ENCODE measurements at places on chromosomes 6 and 20.
A peak's percentile ranks its signal among the peaks of the same experiment; 100 is the strongest.

GRCh38 chr6:121549736-121550135, 114.3 kb downstream of the GJA1 start:
- DNase-seq, result no peak

- DNase-seq, result no peak
Observed at GRCh38 chr6:155262655-155263054, 1.2 kb upstream of the CLDN20 start.

DNA sequence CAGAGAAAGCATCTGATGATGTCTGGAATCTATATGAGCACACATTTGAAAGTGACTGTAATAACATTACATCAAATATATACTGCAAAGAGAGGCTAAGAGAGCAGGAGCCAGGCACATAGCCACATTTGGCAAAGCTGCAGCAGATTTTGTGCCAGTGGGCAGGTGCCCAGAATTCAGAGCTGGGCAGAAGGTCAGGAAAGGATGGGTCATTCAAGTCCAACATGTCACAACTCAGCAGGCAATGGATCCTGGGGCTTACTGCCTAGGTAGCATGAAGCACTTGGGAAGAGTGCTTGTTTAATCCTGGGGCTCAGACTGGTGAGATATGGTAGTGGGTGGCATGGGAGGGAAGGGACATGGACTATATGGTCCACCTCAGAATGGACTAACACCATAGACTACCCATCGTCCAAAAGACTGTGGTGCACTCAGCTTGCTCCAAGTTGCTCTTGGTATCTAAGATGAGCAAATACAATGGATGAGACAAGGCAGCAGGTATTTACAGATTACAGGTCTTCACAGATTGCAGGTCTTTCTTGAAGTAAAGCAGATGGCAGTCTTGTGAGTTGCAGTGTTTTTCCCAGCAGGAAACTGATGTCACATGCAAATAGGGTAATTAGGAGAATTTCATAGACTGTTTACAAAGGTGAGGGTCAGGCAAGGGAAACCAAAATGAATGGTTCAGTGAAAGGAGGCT, 31.2 kb upstream of the SHLD1 start:
- DNase-seq, result no peak

GRCh38 chr6:40139447-40139846, 205.2 kb upstream of the MOCS1 start:
- no peak for DNase-seq

DNA sequence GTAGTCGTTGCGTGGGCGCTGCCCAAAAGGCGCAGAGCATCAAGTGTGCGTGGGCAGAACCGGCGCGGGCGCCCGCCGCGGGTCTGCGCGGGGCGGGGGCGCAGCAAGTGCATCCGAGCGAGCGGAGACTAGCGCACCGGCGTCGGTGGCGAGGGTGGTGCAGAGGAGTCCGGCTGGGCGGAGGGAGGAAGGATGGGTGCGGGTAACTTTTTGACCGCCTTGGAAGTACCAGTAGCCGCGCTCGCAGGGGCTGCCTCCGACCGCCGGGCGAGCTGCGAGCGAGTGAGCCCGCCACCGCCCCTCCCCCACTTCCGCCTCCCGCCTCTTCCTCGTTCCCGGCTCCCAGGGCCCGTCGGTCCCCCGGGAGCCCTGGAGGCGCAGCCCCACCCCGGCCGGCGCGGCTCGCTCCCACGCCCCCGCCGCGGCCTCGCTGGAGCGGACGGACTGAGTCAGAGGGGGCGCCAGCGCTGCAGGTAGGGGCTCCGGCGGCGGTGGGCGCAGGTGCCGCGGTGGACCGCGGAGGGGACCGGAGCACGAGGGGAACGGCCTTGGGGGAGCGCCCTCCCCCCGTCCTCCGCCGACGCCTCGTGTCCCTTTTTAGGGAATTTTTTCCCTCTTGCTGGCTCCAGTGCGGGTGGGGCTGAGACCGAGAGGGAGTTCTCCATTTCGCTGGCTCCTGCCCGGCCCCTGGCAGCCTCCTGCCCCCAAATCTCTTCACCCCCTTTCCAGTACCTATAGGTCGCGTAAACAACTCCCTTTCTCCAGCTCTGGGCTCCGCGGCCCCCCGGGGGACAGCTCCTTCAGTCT, 1.6 kb upstream of the DBNDD2 start:
- DNase-seq, result no peak

- no peak for DNase-seq
Observed at GRCh38 chr6:163001330-163001729, 273.6 kb downstream of the PACRG start.

GRCh38 chr6:106448000-106448426, 87.5 kb downstream of the CRYBG1 start:
- no peak for DNase-seq

DNA sequence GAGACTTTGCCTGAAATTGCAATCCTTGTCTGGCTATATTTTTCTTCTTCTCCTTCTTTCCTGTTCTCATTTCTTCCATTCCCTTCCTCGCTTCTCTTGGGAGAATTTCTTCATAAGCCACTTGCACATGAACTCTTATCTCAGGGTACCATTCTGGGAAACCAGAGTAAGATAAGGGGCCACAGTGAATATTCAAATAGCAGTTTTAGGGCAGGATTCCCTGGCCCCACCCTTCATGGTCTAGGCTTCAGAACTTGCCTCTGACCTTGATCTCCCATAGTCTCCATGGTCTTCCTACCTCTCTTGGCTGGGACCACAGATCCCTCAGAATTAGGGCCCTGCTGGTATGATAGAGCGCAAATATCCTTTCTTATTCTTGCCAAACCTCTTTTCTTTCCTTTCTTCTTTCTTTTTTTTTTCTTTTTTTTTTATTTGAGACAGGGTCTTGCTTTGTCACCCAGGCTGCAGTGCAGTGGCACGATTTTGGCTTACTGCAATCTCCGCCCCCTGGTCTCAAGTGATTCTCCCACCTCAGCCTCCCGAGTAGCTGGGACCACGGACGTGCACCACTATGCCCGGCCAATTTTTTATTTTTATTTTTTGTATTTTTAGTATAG, 123.0 kb upstream of the CITED2 start:
- DNase-seq, result no peak

GRCh38 chr20:12598894-12599293, 409.9 kb upstream of the SPTLC3 start:
- DNase-seq, result no peak

- DNase-seq, result no peak
Observed at GRCh38 chr6:26312096-26312463, 52.9 kb upstream of the BTN3A2 start.

DNA sequence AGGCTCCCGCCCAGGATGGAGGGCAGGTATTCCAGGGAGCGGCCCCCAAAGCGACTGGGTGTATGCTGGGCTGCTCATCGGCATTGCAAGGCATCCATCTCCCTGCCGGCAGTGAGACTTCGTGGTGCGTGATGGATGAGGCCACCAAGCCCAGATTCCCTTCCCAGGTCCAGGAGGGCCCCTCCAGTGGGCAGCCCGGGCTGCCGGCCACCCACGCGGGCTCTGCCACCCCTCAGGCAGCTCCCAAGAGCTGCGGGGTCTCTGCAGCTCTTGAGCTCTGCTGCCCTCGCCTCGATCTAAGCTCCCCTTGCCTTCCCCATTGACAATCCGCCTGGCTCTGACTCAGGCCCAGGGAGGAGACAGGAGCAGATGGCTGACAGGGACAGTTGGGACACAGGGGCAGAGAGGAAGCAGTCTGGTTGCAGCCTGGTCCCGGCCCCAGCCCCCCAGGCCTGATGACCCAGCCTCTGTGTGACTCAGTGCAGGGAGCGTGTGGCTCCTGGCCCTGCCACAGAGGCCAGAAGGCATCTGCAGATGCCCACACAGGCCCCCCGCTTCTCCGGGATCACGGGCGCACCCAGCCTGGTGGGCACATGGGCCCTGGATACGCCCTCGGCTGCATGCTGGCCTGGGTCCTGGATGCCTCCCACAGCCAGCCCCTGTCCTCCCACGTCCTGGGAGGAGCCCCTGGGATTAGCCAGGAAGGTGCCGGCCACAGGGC, 33.0 kb downstream of the SLCO4A1 start:
- DNase-seq, result no peak

DNA sequence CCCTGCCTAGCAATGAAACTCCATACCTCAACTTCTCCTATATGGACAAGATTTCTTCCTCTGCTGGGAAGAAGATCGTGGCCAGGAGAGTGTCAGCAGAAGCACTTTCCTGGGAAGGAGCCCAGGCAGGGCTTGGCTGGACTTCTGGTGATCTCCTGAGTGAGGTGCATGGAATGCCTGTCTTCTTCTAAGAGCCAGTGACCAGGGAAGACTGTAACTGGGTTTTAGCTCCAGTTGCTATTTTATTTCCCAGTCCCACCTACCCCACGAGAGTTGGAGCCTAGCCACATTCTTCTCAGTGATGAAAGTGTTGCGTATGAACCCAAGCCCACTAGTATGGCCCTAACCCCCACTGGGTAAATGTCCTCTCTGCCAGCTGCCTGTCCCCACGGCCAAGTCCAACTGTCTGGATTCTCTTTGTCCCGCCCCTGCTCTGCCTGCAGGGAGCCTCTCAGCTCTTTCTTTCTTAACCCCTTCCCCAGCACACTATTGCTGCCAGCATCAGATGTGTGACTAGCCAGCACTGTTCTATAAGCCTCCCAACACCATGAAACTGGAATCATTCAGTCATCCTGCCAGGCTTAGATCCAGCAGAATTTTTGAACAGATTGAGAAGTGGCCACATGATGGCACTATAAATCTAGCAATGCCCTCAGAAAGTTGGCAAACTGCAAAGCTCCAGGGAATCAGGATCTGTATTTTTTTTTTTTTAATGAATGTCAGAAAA, 69.8 kb upstream of the FAM184A start:
- DNase-seq, result peak; percentile 58

GRCh38 chr6:106536851-106537250, 92.4 kb downstream of the RTN4IP1 start:
- no peak for DNase-seq

- DNase-seq, result no peak
Observed at GRCh38 chr20:11516448-11516847, 401.2 kb upstream of the BTBD3 start.

- no peak for DNase-seq
Observed at GRCh38 chr6:27238010-27238983, 9.2 kb upstream of the PRSS16 start.

DNA sequence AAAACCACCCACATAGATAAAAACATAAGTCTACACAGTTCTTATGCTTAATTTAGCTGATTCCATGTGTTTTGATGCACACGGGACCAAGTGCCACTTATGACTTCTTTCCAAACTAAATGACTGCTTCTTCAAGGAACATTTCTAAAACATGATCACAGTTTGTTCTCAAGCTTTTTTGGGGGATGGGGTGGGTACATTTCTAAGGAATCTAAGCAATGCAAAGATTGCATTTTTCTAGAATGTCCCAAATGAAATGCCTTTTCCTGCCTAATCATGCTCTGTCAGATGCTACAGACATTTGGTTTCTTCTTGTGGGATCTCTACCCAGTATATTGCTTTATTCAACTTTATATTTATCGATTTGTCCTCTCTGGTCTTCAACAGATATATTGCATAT, 496.8 kb upstream of the JAG1 start:
- DNase-seq, result no peak
